T-helper 1 cell (primary cell): ENCODE measurements at places on chromosomes 5 and 9.

DNA sequence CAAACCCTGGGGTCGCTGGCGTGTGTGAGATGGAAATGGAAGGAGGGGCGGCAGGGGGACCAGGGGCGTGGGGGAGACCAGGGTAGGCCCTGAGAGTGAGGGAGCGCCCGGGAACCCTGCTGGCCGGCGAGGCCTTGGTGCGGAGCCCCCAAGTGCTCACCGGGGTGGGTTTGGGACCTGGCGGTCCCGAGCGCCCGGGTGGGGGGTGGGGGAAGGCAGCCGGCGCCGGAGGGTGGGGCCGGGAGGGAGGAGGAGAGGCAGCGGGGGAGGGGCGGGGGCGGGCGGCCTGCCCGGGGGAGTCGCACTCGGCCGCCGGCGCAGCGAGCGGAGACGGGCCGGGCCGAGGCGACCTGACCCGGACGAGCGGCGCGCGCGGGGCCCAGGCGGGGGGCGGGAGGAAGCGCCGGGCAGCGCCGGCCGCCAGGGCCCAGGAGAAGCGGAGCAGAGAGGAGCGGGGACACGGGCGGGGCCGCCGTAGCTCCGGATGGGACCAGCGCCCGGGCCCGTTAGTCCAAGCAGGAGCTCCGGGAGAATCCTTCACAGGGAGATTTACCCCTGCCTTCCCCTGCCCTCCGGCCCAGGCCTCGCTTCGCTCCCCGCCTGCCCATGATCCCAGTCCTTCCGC lies at the start of gene NPR2:
Gene NPR2 (plus strand): TSS at position 295 of the 625 bp plus-strand sequence. CDS start 818 bp downstream, outside the sequence.
- DNase-seq, result no peak

DNA sequence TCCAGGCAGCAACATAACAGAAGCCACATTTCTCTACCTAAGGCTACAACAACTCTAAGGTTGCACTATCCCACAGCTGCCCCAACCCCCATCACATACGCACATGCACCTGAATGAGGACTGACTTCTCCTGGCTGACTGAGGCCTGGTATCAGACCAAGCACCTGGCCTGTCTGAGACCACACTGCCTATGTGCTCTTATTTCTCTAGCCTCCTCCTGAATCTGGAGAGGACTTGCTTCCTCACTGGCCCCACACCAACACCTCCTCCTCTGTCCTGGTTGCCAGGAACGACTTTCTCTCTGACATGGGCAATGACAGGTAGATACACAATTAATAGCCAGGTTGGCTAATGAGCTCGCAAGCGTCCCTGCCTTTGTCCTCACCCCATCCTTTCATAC lies 14.9 kb upstream of the VDAC1 start:
- DNase-seq, result no peak

- no peak for DNase-seq
Observed at GRCh38 chr5:63081402-63081801, 502.8 kb downstream of the LRRC70 start.

DNA sequence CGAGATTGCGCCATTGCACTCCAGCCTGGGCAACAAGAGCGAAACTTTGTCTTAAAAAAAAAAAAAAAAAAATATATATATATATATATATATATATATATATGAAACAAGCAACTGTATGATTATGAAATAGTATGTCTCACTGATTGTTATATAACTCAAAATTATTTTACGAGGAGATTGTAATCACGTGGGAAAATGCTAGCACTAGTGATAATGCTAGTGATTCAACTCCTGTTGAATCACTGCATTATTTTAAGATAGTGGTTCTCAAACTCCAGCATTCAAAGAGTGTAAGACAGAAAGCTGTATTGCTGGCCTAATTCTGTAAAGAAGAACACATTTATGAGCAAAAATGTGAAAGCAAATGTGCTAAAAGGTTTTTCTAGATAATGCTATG lies 12.4 kb upstream of the PTPN3 start:
- DNase-seq, result no peak

- no peak for DNase-seq
Observed at GRCh38 chr5:149559706-149560105, 8.5 kb upstream of the CSNK1A1 start.

DNA sequence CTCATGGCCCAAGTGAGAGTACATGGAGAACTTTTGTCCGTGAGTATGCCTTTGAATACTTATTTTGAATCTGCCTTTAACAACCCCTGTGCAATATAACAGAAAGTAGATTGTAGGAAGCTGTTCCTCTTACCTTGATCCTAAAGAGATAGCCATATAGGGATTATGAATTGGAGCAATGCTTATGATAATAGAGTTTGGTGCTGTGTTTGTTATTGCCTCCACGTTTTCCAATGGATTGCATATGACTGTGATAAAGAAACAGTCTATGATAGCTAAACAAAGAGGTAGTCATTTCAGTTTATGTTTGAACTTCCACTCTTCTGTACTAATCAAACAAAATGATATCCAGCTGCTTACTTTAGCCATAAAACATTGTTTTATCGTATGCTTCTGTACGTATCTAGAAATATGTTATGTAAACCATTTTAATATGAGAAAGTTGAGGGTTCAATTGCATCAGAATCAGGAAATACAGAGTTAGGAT lies 199.6 kb upstream of the RGMB start:
- DNase-seq, result no peak

DNA sequence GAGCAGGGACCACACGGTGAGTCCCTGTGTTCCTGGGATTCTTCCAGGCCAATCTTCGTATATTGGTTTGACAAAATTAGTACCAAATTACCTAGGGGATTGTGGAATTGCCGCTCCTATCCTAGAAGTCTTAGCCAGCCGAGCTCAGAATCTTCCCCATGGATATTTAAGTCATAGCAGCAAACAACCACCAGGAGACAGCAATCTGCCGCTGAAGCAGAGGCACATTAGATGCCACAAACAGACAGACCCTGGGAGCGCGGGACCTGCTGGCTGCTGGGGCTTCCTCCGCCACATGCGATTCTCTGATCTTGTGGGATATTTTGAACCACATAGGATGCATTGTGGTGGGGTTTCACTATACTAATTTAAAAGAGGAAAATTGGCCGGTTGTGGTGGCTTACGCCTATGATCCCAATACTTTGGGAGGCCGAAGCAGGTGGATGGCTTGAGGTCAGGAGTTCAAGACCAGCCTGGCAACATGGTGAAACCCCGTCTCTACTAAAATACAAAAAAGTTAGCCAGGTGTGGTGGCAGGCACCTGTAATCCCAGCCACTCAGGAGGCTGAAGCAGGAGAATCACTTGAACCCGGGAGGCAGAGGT lies 31.7 kb upstream of the ZBTB43 start:
- no peak for DNase-seq

DNA sequence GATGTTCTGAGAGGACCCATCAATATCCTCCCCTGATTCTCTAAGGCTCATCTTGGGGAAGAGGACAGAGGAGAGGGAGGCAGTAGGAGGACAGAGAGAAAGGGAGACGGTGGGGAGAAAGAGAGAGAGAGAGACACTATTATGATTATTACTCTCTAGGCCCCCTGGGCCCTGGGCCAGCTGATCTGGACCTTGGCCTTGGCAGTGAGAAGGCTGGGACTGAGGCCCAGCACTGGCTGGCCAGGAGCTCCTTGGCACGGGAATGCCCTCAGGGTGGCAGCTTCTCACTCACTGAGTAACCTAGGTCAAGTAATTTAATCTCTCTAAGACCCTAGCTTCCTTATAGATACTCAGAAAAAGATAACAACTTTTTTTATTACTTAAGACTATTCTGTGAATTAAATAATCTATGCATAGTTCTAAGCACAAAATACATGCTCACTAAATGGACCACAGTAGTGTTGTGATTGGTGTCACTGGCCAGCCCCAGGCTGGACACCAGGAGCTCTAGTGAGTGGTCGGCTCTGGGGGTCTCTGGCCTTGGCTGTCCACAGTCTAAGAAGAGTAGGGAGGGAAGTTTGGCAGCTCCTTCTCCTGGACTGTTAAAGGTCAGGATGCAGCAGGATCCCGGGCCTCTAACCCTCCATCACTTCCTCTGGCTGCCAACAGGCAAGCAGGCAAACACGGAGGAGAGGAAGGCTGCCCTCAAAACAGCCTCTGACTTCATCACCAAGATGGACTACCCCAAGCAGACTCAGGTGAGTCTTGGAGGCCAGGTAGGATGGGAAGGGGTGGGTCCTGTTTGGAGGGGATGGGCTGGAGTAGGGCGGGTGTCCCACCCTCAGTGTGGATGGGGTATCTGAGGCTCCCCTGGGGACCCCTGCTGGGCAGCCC lies 50.0 kb downstream of the GSN start:
- DNase-seq, result no peak

- no peak for DNase-seq
Observed at GRCh38 chr5:176916337-176916736, 17.2 kb upstream of the HK3 start.

DNA sequence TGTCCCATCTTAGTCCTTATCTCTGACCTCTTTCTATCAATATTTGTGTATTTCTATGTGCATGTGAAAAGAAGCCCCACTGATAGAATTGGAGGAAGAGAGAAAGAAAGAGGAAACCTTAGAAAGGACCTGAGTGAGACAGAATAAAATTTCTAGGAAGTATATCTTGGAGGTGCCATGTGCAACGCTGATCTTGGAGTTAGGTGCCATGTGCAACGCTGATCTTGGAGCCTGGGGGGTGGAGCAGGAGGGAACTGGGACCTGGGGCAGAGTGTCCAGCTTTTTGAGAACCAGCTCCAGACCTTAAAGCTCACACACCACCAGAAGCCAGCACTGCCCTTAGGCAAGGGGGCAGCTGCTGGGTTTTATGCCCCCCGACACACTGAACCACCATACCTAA lies 89.4 kb downstream of the SHC3 start:
- no peak for DNase-seq
